Fibroblast of gingiva (primary cell): ENCODE measurements at places on chromosomes 6 and 20.

DNA sequence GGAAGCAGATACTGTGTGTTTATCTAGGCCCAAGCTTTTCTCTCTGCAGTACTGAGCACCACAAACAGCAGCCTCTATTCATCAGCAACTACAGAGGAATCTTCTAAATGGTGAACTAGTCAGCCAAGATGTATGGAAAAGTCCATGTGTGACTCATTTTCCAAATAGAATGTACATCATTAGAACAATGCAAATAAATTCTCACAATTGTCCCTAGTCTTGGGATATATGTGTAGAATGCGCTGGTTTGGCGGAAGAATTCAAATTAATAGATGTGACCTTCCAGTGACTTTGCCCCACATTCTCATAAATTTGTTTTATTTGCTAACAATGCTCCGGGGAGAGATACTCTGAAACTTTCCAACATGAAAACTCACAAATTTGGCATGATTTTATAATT lies 436.2 kb downstream of the CBLN4 start:
- no peak for DNase-seq

DNA sequence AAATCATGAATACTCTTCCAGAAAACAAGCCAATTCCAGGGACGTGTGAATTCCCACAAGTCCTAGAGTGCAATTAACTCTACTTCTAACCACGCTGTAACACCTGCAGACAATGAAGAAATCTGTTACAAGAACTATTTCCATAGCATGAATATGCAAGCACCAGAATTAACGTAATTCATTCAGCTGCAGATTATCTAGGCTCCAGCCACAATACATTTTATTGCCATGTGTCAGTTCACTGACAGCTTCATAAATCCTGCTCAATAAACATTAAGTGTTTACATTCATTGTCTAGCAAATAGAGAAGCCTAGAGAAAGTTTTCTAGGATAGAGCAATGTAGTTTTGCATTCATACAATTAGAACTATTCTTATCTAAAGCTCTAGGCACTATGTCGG lies 1348.5 kb downstream of the GRIK2 start:
- no peak for DNase-seq

DNA sequence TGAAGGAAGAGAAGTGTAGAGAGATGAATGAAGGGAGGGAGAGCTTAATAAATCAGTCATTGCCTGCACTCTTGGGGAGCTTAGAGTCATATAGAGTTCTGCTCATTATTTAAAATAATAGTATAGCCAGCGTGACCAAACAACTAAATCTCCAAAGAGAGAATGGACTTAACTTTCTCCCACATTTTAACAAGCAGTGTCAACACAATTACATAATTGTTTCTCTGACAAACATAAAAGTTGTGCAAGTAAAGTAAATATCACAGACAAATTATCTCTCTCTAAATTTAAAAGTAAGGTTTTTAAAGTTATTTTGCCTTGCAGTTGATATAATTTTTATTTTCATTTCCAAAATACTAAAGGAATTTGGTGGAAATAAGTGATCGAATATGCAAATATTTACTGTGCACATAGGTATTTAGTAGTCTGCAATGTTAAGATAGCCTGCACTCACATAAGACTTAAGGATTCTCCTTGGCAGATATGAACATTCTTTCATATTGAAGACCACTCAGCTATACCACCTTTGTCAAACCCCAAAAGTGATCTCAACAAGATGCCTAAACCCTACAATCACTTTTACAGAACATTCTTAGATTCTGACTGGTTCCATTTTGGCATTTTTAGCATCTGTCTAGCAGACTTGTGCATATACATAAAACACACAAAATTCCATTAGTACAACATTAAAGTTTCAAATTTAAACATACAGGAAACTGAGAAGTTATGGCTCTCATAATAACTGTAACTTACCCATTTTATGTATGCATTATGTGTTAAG lies 67.7 kb downstream of the KIF6 start:
- DNase-seq = no peak

- DNase-seq = no peak
Measured at GRCh38 chr20:50975701-50976330, 17.2 kb downstream of the MOCS3 start.

DNA sequence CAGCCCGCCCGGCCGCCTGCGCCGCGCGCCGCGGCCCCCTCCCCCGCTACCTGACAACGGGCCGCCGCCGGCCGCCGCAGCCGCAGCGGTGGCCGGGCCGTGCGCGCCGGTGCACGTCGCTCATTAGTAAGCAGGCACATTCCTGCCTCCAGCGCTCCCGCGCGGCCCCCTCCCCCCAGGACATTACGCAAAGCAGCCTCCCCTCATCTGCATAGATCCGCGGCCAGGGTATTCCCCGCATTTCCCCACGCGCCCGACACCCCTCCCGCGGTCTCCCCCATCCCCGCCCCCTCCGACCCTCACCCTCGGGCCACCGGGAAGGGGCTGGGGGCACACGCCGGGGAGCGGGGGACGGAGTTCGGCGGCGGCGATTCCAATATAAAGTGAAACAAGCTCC lies at the start of gene HIVEP2:
TSS of gene HIVEP2 (minus strand) at position 128 of the 397 bp plus-strand sequence. CDS start 170,438 bp downstream, outside the sequence.
- DNase-seq = peak; percentile 84

DNA sequence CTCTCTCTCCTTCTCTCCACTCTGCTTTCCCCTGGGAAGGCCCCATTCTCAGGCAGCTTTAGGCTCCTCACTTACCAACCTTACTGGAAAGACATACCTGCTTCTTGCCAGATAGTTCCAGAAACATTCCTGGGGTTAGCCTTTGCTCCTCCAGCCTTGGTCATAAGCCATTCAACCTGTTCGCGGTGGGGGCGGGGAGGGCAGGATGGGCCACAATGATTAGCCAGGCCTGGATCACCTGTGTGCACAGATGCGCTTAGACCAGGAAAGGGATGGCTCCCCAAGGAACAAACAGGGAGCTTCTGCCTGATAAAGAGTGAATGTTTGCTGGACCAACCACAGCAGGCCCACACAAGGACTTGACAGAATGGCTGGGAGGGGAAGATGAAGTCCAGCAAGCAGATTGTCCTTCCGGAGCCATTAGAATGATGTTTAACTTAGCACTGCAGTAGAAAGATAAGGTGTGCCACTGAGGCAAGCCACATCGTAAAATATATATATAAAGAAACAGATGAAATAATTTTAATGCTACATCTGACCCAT lies 57.7 kb upstream of the CDKAL1 start:
- no peak for DNase-seq

- DNase-seq = no peak
Measured at GRCh38 chr6:119326291-119327005, 23.1 kb downstream of the MAN1A1 start.

GRCh38 chr20:53439616-53440015 lies 154.0 kb downstream of the ZNF217 start:
- no peak for DNase-seq

- DNase-seq = peak; percentile 3
Measured at GRCh38 chr6:152723398-152723797, 25.7 kb downstream of the MYCT1 start.

DNA sequence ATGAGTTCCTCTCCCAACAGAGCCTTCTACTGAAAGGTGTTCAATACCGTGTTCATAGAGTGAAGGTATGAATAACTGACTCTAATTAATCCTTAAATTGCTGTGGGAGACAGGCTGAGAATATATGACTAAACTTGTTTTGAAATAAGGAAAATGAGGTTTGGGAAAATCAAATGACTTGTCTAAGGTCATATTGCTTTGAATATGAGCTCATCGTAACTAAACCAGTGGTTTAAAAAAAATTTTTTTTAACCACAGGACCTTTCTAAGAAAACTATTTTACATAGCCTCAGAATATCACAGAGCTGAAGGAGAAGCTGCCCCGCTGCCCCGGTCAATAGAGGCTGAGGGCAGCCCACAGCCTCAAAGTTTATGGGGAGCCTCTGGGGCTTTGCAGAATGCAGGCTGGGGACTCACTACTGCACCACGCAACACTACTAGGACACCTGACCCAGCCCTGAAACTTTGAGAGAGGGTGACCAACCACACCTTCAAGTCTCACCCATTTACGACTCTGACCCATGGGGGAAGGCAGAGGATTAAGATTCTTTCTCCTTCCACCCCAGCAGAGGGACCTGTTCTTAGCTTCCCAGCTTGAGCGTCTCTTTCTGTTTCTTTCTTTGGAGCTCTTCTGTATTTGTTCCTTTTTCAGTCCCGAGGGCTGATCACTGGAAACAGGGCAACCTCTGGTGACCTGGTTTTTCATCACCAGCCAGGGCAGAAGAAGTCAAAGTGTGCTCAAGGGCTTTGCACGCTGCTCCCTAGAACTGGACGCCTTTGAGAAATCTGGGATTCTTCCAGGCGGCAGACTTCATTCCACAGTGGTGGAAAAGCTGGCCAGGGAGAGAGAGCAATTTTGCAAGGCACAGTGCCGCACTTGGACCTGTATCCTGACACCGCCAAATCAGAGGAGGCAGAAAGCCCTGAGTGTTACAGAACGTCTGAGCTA lies 220.2 kb downstream of the ATXN1 start:
- DNase-seq = peak; percentile 72

GRCh38 chr6:79431537-79431933 lies 105.7 kb downstream of the LCA5 start:
- DNase-seq = no peak

DNA sequence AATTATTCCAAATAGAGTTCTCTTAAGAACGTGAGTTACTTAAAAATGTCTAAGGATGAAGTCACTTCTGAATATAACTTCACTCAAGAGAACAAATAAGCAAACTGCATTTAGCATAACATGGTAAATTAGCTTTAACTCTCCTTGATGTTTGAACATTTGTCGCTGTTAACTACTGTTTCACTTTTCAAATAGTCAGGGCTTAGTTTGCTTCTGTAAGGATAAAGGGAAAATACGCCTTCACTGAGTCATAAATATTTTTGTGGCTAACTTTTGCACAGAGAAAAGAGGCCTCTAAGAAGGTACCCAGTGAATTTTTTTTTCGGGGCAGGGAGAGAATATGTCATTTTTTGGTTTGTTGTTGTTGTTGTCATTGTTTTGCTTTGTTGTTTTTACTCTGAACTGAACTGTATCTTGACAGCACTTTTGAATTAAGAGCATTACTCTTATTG lies 8.1 kb downstream of the PTPN1 start:
- DNase-seq = peak; percentile 35

- DNase-seq = no peak
Measured at GRCh38 chr6:126280287-126280686, 59.6 kb upstream of the CENPW start.

GRCh38 chr20:40677343-40677924 lies 11.6 kb downstream of the MAFB start:
- DNase-seq = no peak

- DNase-seq = no peak
Measured at GRCh38 chr6:169062272-169062671, 191.4 kb downstream of the THBS2 start.

- peak; percentile 66 for DNase-seq
Measured at GRCh38 chr6:37051138-37052026, 45.9 kb downstream of the FGD2 start.

- no peak for DNase-seq
Measured at GRCh38 chr6:125792172-125792571, 1.4 kb downstream of the NCOA7 start.

GRCh38 chr6:16769131-16769985 lies 8.1 kb upstream of the ATXN1 start:
- DNase-seq = peak; percentile 50

DNA sequence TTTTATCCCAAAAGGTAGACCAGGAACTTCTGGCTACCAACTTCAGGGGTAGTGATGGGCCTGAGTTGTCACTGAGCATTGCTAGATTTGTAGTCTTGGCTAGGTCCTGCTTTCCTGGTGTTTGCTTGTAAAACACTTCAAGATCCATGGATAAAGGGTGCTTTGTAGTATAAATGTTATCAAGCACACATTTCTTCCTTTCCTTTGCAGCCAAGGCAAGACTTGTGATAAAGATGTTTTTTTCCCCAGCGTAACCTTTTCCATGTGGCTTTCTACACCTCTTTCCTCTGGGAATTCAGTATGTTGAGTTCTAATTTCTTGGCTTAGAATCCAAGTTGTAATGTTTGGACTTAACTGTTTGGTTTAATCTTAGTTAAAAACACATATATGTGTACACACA lies 122.8 kb upstream of the CLDN20 start:
- DNase-seq = no peak

GRCh38 chr6:118396969-118397368 lies 151.1 kb upstream of the PLN start:
- DNase-seq = no peak

DNA sequence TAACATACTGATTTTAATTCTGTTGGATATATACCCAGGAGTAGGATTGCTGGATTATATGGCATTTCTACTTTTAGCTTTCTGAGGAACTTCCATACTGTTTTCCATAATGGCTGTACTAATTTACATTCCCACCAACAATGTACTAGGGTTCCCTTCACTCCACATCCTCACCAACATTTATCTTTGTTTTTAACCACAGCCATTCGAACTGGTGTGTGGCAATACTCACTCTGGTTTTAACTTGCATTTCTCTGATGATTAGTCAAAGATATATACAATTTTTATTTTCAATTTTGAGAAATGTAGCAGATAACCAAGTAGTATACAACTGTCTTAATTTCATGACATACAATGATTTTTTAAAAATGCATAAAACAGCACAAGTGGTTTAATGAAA lies 30.3 kb upstream of the ADGRG6 start:
- DNase-seq = no peak

DNA sequence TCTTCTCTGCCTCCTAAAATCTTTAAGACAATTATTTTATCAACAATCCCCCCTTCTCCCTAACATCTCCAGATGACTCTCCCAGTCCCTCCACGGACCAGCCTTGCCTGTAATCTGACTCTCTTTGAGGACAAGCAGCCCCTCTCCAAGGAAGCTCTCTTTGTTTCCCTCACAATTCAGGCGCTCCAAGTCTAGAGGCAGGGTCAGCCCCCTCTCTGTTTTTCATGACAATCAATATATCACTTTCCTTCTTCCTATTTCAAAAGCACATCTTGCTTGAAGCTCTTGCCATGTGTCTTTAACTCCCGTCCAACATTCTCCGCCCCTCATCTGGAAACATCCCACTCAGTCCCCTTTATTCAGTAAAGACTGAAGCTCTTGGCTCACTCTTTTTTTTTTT lies 393.4 kb upstream of the SULF2 start:
- DNase-seq = no peak

DNA sequence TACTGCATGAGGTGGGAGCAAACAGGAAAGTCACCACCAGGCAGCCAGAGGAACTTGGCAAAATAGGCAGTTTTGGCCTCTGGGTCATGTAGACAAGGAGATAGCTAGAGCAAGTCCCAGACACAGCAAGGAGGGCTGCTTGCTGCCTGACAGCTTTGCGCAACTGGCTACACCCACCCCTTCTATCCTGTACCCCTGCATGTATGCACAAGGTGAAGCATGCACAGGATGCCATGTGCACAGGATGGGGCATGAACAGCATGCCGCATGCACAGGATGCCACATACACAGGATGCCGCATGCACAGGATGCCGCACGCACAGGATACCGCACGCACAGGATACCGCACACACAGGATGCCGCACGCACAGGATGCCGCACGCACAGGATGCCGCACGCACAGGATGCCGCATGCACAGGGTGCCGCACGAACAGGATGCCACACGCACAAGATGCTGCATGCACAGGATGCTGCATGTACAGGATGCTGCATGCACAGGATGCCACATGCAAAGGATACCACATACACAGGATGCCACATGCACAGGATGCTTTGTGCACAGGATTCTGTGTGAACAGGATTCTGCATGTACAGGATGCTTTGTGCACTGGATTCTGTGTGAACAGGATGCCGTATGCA lies 104.9 kb upstream of the IYD start:
- DNase-seq = no peak

GRCh38 chr6:165774903-165775601 lies 112.0 kb upstream of the PDE10A start:
- no peak for DNase-seq
